ENCODE measurements at places on chromosomes 3 and 15.

DNA sequence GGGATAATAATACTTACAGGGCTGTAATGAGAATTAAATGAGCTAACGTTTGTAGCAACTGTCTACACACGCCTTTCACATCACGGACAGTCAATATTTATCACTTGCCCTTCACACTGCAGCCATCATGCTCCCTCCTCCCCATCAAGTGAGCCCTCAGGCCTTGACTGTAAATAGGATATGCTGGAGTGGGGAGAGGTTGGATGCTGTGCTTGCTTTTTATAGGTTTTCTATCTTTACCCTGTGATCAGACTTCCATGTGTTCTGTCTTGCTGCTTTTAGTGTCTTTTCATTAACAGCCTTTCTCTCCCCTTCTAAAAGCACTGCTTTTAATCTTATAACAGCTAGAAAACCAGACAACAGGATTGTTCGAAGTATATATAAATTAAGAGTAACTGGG lies 12.8 kb upstream of the MAGEF1 start:
- no peak for DNase-seq

DNA sequence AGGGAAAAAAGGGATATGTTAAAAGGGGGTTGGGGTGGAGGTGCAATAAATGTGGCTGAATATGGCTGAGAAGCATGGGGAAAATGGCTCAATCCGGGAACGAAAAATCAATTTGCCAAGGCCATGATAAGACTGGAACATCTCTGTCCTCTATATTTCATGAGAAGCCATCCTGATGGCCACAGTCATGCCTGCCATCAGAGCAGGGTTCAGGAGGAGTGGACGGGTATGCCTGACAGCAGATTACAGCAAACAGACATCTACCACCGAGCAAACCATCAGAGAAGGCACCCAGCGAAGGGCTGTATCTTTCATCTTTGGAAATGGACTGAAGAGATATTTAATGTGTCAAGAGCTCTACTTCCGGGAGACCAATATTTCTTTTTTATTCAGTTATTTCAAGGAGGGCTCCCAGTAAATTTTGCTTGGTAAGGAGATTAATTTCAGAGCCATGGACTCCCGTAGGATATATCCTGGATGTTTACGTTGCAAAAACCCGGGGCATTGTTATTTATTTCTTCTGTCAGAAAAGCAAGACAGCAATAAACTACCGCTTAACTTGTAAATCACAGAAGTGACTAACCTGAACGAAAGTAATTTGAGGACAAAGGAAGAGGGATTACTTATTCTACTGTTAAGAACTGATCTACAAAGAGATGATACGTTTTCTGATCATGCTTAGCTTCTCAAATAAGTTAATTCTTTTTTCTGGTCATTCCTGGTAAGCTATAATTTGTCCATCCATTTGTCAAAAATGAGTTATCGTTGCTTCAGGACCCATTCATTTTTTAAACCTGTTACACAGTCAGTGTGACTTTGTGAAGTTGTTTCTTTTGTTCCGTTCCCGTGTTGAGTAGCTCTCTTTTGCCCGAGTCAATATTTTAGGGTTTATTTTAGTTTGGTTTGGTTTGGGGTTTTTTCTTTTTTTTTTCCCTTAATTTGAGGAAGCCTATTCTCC lies 80.6 kb upstream of the CHD2 start:
- DNase-seq, result no peak

GRCh38 chr15:85639752-85640381 lies 154.9 kb downstream of the KLHL25 start:
- no peak for DNase-seq

- DNase-seq, result no peak
Observed at GRCh38 chr3:2268779-2269178, 170.1 kb downstream of the CNTN4 start.

DNA sequence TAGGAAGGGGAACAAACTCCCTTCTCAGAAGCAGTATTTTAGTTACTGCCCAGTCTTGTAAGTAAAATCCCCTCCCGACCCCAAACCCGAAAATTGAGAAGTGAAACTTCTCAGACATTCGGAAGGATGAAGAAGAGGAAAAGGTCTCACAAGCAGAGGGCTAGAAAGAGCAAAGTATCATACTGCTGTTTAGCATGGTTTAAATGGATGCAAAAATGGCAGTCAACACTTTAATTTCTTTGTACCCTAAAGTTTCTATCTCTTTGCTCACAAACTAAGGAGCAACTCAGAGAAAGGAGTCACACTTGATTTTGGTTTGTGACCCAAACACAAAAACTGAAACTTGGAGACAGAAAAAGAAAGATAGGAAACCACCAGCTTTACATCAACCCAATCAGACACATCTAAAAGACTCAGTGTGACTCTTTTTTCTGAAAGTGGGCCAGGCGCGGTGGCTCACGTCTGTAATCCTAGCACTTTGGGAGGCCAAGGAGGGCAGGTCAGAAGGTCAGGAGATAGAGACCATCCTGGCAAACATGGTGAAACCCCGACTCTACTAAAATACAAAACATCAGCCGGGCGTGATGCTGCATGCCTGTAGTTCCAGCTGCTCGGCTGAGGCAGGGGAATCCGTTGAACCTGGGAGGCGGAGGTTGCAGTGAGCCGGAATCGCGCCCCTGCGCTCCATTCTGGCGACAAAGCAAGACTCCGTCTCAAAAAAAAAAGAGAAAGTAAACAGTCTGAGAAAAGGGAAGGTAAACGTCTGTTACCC lies 63.2 kb upstream of the ATP11B start:
- DNase-seq, result no peak

GRCh38 chr3:159185443-159186050 lies 383.7 kb downstream of the MFSD1 start:
- DNase-seq, result no peak

DNA sequence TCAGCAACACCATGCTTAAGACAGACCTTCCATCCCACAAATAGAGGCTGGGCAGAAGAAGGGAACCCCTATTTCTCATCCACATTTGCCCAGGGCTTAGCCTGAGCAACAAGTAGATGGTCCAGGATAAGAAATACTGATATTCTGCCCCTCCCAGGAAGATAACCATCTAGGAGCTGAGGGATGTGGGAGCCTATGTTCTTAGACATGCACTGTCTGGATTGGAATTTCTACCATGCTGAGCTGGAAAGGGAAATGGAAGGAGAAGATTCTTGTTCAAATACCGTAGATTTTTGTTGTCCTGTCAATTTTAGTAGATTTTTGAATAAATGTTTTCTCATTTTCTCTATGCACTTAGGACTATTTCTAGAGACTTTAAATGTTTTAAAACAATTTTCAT lies 450.7 kb upstream of the SEMA6D start:
- no peak for DNase-seq

- no peak for DNase-seq
Observed at GRCh38 chr3:186525369-186526255, 18.6 kb downstream of the CRYGS start.

- DNase-seq, result no peak
Observed at GRCh38 chr3:40287248-40287647, 22.3 kb upstream of the EIF1B start.

DNA sequence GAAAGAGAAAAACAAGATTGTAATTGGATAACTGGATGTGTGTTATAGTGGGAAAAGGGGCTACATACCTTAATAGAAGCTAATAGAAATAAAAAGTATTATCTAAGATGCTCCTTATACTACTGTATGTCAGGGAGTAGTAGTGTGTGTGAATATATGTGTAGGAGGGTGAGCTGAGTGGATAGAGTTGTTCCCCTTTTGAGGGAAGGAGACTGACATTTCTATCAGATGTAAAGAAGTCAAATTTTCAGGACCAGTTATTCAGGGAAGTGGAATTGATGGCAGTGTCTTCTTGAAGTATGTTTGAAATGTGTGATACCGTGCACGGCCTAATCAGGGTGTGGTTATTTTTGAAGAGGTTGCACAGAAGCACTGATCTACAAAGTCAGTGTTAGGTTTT lies 49.1 kb downstream of the PCOLCE2 start:
- DNase-seq, result no peak

- no peak for DNase-seq
Observed at GRCh38 chr15:45603881-45604280, 16.7 kb downstream of the BLOC1S6 start.

All from NCI-H2029 treated with DMSO at 0.1 percent for 48 hours (cell line).